ENCODE measurements at places on chromosomes 3 and 15.

DNA sequence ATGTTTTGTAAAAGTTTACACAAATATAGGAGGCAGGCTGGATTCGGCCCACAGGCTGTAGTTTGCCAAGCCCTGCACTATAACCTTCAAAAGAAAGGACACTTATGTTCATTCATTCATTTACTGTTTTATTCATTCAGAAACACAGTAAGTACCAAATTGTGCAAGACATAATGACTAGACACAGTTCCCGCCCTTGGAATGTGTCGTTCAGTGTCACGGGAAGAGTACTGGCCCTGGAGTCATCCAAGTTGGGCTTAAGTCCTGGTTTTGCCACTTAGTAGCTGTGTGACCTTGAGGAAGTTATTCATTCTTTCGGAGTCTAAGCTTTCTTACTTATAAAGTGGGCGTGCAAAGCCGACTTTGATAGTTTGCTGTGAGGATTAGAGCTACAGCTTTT is 22.0 kb downstream of the COLQ start:
- DNase-seq, result no peak

- no peak for DNase-seq
These were observed 289.5 kb upstream of the ALCAM start for GRCh38 chr3:105077060-105077822.

DNA sequence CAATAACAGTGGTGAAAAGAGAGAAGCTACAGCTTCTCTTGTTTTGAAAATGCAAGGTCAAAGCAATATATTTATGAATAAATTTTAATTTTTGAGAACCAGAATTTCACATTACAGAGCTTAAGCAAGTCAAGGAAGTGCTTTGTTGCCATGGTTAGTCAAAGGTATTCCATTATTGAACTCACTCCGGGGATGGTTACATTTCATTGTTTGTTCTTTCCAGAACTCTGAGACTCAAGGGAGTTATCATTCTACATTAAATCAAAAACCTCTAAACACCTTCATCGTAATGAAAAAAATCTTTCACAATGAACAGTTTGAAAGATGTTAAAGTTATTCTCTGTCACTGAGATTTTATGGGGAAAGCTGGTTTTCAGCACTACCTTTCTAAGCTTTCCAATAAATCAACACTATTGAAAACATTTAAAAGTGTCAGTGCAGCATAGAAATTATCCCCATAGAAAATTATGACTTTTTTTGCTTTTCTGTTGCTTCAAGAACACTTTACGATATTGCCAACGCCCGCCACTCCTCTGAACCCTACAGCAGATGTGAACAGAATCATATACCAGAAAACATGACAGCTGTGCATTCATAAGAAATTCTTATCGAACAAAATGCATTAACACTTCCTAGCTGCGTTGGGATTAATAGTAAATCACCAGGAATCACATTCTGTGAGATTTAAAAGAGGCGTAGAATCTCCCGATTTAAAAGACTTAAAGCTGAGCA is 83.0 kb downstream of the OTOL1 start:
- DNase-seq, result no peak

DNA sequence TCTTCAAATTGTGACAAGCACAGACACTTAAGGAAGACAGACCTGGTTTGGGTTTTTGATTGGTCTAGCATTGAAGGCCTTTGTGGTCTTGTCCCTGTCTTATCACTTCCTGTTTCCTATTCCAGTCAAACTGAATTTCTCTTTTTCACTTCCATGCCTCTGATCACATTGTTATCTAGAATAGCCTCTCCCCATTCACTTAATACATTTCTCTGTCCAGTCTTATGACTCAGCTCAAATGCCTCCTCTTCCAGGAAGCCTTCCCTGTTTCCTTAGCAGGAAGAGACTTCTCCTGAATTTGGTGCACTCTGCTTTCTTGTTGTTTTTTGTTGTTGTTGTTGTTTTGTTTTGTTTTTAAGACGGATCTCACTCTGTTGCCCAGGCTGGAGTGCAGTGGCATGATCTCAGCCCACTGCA is 45.5 kb downstream of the LIMD1 start:
- no peak for DNase-seq

DNA sequence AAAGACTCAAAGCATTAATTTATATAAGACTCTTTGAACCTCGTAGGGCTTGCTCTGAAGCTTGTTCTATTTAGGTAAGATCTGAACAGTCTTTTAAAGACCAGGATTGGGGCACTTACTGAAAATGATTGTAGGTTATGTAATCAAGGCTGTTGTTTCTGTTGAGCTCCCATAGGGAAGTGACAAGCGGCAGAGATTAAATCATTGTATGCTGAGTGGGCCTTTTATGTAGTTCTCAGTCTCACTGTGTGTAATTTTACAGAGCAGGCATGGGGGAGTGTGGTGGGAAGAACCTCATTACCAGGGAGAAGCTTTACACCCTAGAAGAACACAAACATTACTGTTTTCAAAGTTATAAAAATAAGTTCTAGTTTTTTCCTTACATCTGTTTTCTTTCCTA is 160.0 kb upstream of the SNTN start:
- no peak for DNase-seq

DNA sequence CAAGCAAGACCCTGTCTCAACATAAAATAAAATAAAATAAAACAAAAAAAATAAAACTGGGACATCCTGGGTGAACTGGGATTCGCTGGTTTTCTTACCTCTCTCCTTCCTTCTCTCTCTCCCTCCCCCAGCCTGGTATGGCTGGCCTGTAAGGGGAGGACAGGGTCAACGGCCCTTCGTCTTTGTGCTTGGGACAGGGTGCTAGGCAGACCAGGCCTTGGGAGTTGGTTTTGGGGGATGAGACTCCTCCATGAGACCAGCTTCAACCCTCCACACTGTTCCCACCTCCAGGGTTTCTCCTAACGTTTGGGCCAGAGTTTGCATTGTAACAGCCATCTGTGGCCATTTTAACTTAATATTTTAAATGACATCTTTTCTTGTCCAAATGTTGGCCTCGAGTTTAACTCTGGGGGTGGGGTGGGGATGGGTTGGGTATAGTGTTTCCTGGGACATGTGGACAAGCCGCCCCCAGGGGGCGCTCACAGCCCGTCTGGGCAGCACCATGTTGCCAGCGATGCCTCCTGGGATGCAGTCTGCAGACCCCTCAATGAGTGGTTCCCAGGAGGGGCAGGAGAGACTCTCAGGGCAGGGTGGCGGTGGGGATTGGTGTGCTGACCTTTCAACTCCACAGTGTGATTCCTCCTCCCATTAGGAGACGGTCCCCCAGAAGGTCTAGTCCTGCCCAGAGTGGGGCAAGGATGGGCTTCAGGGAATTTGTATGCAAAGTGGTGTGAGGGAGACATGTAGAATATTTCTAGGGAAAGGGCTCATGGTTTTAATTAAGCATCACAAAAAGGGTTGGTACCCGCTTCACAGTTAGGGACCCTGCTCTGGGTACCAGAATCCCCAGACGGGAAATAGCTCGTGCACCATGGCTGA is 37.7 kb upstream of the LCTL start:
- no peak for DNase-seq

GRCh38 chr3:119690043-119690656 is 12.7 kb upstream of the CFAP91 start:
- no peak for DNase-seq

DNA sequence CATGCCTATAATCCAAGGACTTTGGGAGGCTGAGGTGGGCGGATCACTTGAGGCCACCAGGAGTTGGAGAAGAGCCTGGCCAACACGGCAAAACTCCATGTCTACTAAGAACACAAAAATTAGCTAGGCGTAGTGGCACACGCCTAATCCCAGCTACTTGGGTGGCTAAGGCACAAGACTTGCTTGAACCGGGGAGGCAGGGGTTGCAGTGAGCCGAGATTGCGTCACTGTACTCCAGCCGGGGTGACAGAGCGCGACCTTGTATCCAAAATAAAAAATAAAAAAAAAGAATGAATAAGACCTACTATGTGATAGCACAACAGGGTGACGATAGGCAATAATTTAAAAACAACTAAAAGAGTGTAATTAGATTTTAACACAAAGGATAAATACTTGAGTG is 3.5 kb downstream of the XRN1 start:
- no peak for DNase-seq

DNA sequence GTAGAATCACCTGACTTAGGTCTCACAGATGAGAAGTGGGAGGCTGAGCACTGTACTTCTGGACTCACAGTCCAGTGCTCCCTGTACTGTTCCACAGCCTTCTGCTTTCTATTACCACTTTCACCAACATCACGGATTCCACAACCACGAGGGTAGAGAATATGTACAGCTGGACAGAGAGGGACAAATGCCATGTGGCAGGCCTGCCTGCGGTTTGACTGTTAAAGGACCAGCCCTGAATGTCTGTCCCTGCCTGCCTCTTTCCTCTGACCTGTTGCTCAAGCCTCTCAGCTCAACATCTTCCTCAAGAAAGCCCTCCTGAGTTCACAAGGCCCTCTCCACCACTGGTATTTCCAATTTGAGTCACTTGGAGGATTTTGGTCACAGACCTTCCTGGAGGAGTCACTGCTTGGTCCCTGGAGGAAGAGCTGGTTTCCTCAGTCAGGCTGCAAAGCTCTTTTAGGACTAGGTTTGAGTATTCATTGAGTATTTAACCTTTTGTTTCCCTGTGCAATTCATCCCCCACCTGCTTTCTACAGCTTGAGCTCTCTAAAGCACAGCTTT is 49.1 kb downstream of the RAB11A start:
- DNase-seq, result no peak

DNA sequence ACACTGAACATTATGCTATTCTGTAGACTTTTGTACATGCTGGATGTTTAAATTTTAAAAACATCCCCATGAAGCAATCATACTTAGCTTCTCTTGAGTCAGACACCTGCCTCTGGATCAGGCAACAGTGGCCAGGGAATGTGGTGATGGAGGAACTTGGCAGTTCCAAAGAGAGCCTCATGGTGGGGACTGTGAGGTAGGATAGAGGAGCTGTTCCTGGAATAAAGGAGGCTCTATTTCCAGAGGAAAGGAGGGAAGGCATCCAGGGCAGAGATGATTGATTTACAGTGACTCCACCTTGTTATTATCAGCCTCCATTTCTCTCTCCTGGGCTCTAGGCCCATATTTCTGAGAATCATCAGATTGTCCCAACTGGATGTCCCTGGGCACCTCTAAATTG is 35.0 kb upstream of the ABHD17C start:
- no peak for DNase-seq

Data from epithelial cell of proximal tubule (primary cell).